Cardiac muscle cell (in vitro differentiated cells and primary cell): ENCODE measurements at places on chromosomes 7 and 10. TPM values are rescaled to one million over a fixed set of nuclear protein-coding genes. Genes with fewer than 3 reads are reported as not detected.
A peak's percentile ranks its signal among the peaks of the same experiment; 100 is the strongest.

GRCh38 chr10:48900371-48900801, 39.3 kb downstream of the LRRC18 start:
- no peak for DNase-seq

DNA sequence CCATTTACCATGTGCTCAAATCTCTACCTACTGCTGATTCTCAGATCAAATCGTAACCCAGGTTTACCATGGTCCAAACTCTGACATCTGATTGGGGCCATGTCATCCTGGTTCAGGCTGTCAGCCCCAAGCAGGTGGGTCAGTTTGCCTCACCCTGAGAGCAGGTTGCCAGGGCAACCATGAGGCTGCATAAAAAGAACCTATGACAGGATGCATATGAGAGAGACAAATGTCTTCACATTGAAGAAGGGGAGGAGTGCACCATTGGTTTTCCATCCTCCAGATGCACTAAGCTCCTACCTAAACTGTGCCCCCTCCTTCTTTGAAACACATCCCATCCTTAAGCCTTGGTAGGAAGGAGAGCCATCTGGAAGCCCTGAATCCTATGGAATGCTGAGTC, 10.2 kb downstream of the PRSS1 start:
- no peak for DNase-seq

- DNase-seq = no peak
These were observed 7.1 kb downstream of the MNX1 start for GRCh38 chr7:157003445-157003755.

Gene PLAU
- polyA plus RNA-seq = 4.0 and 4.1 TPM in 2 replicates

DNA sequence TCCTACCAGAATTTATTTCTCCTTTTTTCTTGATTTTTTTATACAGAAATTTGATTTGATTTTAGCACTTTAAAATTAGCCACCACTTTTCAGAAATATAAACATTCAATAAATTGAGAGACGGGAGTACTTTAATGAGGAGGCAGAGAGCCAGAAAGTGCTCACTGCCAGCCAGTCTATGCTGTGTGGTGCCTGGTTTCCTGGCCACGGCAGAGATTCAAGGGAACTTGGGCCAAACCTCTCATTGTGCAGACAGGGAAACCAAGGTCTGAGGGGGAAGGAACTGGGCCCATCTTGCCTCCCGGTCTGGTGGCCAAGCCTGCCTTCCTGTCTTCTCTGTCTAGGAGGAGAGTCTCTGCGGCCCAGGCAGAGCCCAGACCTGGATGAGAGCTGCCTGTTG, 25.9 kb downstream of the ADAMTS14 start:
- no peak for DNase-seq

Gene NKX2-3
- polyA plus RNA-seq = 0.39 TPM in 1 of 2 replicates, not detected in the other

Gene PRLHR
- not detected in 2 replicates for polyA plus RNA-seq

DNA sequence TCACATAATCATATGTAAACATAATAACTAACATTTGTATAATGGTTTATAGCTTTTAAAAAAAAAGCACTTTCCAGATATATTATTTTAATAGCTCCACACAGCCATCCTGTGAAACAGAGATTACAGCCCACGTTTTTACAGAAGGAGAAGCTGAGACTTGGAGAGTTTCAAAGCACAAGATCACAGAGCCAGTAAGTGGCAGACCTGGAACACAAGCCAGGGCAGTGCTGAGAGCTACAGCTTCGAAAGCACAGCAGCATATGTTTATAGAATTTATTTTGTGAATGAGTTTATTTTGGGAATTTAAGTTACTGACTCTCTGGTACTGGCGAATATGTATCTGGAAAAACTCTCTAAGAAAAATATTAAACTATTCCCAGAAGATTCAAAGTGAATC, 149.4 kb downstream of the HDAC9 start:
- no peak for DNase-seq

- DNase-seq = peak; percentile 82
These were observed 40.3 kb downstream of the COL17A1 start for GRCh38 chr10:104045151-104046089.

DNA sequence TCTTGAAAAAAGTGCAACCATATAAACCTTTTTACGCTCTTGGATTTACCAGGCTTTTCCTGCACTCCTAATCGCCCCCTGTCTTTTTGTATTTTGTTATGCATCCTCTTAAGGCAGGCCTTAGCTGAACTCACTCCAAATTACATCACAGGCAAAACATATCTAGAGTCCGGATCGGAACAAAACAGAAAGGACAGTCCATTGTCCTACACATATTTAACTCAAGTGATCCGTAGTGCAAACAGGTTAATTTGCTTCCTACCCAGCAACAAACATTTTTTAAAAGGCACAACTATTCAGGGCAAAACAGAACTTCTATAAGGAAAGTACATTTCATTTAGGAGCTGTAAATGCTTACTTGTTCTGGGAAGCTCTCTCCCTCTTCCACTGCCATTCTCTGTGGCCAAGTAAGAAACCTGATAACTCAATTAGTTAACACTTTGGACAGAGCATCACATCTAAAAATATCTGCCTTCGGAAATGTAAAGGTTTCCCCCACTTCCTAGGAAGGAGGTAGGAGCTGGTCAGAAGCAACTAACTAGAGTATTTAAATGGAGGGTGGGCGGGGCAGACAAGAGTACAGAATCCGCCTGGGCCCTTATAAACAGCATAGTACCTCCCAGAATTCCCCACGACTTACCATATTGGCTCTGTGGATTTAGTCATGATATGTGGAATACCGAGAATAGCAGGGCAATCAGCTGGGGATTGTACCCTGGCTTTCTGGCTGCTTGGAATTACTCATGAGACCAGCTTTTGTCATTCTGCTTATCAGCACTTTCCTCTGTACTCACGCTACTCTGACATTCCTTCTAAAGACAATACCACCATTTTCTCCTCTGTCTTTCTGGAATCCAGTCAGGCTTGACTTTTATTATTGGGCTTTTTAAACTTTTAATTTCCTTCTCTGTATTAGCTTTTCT, 89.5 kb downstream of the ANK3 start:
- DNase-seq = peak; percentile 95

- DNase-seq = peak; percentile 49
These were observed 786 bp downstream of the ATP5F1C start for GRCh38 chr10:7788639-7789286.

Gene NPFFR1
- 0.06 TPM in 1 of 2 replicates, not detected in the other for polyA plus RNA-seq

DNA sequence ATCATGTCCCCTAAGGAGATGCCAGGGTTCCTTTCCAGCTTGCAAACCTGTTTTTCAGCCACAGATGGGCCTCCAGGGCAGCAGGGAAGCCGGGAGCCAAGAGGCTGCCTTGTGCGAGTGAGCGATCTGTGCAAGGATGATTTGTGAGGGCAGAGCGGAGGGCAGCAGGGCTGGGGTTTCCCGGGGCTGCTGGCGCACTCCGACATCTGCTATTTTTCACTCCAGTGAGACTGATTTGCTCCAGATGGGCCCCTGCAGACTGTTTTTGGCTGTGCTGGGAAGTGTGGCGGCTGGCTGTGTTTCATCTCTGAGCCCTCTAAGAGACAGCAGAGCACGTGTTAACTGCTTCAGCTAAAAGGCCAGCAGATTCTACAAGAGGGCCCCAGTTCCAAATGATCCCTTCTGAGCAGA, 466.2 kb downstream of the TYW1 start:
- peak; percentile 9 for DNase-seq

Gene GHRHR
- polyA plus RNA-seq = not detected in 2 replicates

Gene SHLD2
- polyA plus RNA-seq = 14.1 and 21.2 TPM in 2 replicates

- DNase-seq = peak; percentile 20
These were observed 7.0 kb downstream of the KNDC1 start for GRCh38 chr10:133166828-133167692.

Gene SPDYE2B
- 0.43 and 0.72 TPM in 2 replicates for polyA plus RNA-seq

Gene ENKUR
- polyA plus RNA-seq = 0.14 and 0.15 TPM in 2 replicates

Gene OR2A7
- polyA plus RNA-seq = 0.59 TPM in 1 of 2 replicates, not detected in the other

DNA sequence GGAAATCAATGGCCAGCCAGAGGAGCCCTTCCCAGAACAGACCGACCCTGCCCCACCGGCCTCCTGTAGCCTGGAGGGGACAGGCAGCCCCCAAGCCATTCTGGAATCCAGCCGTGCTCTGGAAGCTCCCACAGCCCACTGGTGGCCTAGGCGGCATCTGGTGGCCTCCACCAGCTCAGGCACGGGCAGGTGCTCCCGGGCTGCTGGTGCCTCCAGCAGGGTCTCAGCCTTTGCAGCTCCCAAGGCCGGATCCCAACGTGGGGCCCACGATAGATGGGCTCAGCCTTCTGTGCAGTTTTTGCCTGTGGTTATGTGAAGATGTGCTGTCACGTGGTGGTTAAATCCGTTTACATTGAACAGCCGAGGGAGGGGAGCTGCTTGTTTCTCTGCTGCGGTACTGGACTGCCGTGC, 44.4 kb downstream of the JAKMIP3 start:
- no peak for DNase-seq

DNA sequence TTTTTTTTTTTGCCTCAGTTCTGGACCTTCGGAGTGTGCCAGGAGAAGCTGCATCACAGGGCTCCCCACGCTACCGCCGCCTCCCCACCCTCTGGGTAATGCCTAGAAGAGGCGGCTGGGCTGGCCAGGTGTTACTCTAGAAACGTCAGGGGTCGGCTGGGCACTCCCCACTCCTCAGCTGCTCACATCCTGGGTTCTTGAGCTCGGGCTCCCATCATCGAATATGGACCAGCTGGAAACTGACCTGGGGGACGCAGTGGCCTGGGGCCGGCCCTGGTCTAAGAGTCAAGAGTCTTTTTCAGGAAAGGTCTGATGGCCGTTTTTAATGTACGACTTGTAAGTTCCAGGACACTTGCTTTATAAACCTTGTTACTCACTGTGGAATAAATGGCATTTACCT, 326.5 kb downstream of the WDR37 start:
- DNase-seq = no peak

- no peak for DNase-seq
These were observed 44.6 kb downstream of the FGFR2 start for GRCh38 chr10:121553511-121554264.

Gene TDRD1
- polyA plus RNA-seq = not detected in 2 replicates

GRCh38 chr10:32269343-32270100, 77.4 kb downstream of the EPC1 start:
- peak; percentile 4 for DNase-seq

Gene FXYD4
- polyA plus RNA-seq = 0.67 TPM in 1 of 2 replicates, not detected in the other

Gene ZP3
- 2.4 TPM in 1 of 2 replicates, not detected in the other for polyA plus RNA-seq

DNA sequence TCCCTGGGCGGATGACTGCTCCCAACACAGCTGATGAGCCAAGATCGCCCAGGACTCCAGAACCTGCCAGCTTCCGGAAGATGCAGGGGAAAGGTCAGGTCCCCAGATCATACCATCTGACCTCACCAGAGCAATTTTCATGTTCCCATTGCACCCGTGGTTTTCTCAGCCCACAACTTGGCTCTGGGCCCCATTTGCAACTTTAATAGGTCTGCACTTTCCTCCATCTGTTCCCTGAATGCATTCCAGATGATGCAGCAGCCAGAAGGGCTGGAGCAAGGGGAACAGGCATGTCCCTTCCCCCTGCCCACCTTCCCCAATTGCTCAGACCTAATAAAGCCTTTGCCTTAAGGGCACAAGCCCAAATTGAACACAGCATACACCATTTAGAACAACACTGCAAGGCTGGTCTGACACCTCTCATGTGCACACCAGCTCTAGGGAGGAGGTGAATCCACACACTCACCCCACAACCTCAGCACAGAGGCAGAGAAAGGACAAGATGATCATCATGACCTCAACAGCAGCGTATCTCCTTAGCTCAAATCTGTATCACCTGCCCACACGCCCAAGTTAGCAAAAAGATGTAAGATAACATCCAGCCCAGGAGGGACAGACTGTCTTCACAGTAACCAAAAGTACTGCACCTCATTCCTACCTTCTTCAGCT, 87.5 kb downstream of the PLXNA4 start:
- DNase-seq = no peak

DNA sequence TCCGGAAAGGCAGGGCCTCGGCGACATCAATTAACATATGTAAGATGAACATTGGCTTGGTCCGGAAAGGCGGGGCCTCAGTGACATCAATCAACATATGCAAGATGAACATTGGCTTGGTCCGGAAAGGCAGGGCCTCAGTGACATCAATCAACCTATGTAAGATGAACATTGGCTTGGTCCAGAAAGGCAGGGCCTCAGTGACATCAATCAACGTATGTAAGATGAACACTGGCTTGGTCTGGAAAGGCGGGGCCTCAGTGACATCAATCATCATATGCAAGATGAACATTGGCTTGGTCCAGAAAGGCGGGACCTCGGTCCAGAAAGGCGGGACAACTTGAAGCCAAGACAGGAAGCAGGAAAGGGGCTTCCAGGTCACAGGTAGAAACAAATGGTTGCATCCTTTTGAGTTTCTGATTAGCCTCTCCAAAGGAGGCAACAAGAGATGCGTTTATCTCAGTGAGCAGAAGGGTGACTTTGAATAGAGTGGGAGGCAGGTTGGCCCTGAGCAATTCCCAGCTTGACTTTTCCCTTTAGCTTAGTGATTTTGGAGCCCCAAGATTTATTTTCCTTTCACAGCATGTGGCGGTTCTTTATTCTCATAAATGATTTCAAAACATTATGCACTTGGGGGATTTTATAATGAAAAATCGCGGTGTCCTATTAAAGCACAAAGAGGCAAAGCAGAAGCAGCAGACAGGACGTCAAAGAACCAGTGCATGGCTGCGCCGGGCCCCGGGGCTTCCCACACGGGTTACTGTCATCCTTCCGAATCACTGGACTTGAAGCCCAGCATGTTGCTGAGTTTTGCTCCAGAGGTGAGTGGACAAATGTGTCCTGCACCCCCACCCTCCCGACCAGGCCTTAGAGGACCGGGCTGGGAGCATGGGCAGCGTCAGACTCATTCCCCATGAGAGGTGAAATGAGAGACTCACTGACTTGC, 43.1 kb upstream of the EN2 start:
- no peak for DNase-seq

Gene MKI67
- polyA plus RNA-seq = 7.9 and 80.5 TPM in 2 replicates

DNA sequence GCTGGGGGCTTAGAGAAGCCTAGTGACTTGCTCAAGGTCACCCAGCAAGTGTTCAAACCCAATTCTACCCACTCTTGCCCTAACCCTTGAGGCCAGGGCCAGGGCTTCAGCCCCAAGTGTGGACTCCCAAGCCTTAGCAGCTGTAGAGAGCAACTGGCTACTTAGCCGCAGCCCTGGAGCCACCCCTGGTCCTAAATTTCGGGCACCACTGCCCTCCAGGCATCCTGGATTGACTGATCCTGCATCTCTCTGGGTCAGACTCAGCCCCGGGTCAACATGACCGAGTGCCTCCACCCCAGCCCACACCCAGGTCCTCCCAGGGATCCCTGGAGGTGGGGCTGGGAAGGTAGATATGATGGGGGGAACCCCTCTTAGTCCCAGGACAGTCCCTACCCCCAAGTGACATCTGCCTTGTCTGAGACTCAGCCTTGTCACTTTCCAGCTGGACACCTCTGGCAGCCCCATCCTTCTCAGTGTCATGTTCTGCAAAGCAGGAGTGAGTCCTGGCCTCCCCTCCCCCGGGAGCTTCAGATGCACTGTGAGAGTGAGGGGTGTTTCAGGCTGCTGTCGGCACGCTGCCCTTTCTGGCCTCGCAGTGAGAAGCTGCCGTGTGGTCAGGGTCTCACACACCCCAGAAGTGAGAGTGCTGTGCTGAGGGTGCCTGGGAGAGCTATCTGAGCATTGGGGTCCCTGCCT, 89.8 kb downstream of the ZMIZ1 start:
- peak; percentile 61 for DNase-seq

Gene CTTNBP2
- polyA plus RNA-seq = 30.0 and 33.5 TPM in 2 replicates
